ENCODE measurements at places on chromosomes 16 and 17. TPM values are rescaled to one million over a fixed set of nuclear protein-coding genes. Genes with fewer than 3 reads are reported as not detected.
A peak's percentile ranks its signal among the peaks of the same experiment; 100 is the strongest.

The FOXF1 gene
- 0.45 TPM for total RNA-seq

The SMTNL2 gene
- 1.6 TPM for total RNA-seq

The OMG gene
- total RNA-seq: 0.94 TPM

DNA sequence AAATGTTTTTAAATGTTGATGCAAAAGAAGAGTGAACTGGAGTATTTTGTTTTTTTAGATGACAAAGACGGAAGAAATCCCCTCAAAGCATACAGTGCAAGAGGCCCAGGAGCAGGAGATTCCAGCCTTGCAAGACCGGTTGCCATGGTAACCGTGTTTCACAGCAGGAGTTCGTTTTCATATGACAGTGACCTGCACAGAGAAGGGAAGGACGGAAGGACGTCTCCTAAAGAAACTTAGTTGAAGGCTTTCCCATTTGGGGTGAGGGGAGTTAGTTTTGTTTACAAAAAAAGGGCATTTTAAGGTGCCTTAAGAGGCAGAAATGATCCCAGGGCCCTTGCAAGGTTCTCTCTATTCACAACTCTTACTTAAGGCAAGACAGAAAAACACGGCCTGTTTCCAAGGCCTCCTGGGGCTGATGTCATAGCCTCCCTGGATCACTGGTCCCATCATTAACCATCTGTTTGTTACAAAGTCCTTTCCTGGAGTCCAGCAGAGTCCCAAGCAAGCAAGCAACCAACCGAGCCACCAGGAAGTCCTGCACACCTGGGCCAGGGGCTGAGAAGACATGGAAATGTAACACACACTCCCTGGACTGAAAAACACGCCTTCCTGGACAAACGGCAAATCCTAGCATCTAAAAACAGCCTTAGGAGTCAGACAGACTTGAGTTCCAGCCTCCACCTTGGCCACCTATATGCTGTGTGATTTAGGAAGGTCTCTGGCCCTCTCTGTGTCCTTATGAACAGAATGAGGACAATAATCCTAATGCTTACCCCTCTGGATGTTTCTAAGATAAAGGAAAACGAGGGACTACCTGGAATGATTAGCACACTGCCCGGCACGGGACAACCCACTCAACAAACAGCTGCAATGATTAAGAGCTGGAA, 30.3 kb upstream of the RPH3AL start:
- DNase-seq: no peak

DNA sequence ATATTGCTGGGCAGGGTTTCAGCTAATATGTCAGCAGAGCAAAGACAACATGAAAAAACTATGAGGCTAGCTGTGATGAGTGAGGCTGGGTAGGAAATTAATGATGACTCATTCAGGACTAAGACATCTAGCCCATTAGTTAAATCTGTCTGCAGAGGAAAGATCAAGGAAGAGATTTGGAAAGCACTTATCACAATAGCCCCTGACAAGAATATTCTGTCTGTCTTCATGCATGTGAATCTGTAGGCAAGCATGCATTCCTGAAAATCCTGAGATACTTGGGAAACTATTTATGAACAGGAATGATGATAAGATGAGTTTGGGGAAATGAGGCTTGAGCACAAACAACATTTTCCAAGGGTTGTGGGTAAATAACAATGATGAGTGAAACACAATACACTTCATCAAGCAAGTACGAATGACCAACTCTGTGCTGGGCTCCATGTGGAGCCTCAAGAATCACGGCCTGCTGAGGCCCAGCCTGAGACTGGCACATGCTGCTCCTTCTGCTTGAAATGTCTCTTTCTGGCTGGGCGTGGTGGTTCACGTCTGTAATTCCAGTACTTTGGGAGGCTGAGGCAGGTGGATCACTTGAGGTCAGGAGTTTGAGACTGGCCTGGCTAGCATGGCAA, 96.5 kb upstream of the ASIC2 start:
- DNase-seq: no peak

DNA sequence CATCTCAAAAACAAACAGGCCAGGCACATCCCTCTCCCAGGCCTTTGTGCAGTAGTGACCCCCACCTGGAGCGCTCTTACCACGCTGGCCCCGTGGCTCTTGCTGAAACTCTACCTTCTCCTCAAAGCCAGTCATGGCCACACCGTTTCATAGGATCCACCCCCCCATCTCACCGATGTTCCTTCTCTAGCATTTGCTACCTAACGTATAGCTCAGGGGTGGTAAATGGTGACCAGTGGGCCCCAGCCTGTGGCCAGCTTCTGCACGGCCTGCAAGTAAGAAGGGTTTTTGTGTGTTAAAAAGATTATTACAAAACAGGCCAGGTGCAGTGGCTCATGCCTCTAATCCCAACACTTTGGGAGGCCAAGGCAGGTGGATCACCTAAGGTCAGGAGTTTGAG, 43.8 kb downstream of the RMI2 start:
- DNase-seq: no peak

DNA sequence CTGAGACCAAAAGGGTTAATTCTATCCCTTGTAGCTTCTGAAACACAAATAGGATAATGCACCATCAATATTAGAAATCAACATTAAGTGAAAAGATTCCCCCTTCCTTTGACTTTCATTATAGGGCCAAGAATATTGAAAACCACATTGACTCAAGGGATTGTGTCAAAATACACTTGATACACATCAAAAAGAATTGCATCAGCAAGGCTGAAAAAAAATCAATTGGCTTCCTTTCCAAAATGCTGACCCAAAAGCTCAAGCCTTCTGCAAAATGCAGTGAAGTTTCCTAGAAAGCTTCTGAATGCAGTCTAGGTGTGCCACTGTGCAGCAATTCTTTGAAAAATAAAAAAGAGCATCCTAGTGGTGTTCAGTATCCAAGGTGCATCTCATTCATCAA, 674.4 kb downstream of the TOX3 start:
- DNase-seq: no peak

GRCh38 chr16:1094124-1094479, 1.9 kb downstream of the C1QTNF8 start:
- DNase-seq: no peak

The GRB2 gene
- total RNA-seq: 90.4 TPM

The MAP3K14 gene
- 19.1 TPM for total RNA-seq

GRCh38 chr17:34850023-34850422, 111.2 kb downstream of the CCT6B start:
- DNase-seq: no peak

The SMIM36 gene
- total RNA-seq: not detected

- DNase-seq: no peak
Observed at GRCh38 chr16:15743657-15744056, 93.6 kb downstream of the NDE1 start.

DNA sequence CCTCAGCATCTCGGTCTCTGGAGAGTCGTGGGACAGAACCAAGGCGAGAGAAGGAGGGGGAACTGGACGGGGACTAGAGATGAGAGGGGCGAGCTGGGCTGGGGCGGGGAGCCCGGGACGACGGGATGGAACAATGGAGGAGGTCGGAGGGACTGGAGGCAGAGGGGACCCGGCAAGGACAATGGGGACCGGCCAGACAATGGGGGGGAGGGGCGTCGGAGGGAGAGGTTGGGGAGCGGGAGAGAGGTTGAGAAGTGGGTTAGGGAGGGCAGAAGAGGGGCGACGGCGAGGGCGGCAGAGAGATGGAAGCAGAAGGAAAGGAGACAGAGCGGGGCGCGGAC, 719 bp downstream of the NGFR start:
- no peak for DNase-seq

The KRT27 gene
- total RNA-seq: 1.2 TPM

The TNFRSF13B gene
- not detected for total RNA-seq

The KRTAP4-4 gene
- total RNA-seq: not detected

- peak; percentile 72 for DNase-seq
Observed at GRCh38 chr16:67000384-67001351, 12.3 kb downstream of the CES4A start.

DNA sequence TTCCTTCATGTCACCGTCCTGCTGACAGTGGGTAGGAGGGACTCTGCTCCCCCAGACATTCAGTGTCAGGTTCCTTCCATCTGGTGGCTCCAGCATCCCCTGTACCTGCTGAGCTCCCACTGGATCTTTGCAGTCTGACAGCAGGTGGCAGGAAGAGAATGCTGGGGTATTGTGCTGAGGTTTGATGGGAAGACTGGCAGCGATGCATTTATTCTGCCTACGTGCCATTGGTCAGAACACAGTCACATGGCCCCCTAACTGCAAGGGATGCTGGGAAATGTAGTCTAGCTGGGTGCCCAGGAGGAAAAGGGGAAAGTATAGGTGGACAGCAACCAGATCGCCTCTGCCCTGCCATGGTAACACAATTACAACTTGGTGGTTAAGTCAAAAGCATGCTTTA, 44.4 kb downstream of the IRX3 start:
- no peak for DNase-seq

The SNN gene
- total RNA-seq: 40.0 TPM

GRCh38 chr17:68292689-68293040, 1.4 kb downstream of the ARSG start:
- DNase-seq: no peak

The GPR142 gene
- total RNA-seq: 1.1 TPM

The TNFSF12 gene
- total RNA-seq: 63.9 TPM

- no peak for DNase-seq
Observed at GRCh38 chr17:1434150-1434549, 21.9 kb downstream of the CRK start.

- DNase-seq: no peak
Observed at GRCh38 chr16:6019490-6019991, 921.9 kb upstream of the EEF2KMT start.

GRCh38 chr17:6145946-6146345, 75.8 kb downstream of the WSCD1 start:
- DNase-seq: no peak

The TOX3 gene
- total RNA-seq: 0.36 TPM

DNA sequence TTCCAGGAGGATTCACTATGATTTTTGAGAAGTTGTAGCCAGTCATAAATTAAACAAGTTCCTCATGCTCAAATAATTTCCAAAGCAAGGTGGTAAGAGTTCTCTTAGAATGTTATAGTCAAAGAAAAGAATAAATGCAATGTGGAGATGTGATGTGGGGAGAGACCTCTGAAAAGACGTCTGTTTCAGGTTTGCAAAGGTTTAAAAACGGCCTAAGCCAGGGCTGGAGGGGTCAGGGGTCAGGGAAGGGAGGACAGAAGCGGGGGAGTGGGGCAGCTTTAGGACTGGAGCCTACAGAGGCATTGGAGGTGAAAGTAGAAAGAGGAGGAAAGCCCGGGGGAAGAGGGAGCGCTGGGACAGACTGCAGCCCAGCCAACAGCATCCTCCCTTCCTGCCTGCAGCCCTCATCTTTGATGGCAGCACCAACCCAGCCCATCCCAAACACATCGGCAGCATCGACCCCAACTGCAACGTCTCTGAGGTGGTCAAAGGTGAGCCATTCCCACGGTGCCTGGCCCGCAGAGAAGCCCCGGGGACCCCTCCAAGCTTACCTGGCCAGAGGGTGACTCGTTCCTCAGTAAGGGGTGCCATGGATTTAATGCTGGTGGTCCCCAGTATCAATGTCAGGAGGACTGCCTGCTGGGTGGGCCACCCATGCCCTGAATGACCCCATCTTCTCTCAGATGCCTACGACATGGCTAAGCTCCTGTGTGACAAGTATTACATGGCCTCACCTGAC, 11.4 kb downstream of the PDK2 start:
- no peak for DNase-seq

The MARVELD3 gene
- total RNA-seq: 0.36 TPM

The CMIP gene
- 72.7 TPM for total RNA-seq

DNA sequence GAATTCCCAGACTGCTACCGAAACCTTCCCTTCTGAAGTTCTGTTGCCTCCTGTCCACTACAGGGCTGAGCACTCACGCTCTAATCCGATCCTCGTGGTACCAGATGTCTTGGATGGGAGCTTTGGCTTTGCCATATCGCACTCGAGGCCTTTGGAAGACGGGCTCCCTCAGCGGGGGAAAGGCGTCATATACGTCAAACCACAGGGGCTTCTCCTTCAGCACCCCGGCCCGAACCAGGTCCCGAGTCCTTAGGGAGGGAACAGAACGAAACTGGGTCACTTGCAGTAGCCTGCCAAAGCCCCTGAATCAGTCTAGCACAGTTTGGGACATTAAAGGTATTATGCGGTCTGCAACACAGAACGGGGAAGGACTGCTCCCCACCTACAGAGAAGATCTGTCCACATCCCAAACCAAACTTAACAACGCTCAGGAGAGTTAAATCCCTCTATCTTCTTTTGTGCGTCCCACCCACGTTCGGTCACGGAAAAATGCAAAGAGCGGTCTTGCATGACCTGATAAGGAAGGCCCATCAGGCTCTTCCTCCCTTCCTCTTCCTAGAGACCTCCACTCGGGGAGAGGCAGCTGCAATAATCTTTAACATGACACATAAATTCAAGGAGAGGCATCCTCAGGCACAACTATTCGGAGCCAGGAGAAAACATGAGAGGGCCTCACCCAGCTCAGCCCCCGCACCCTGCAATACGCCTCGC, 526 bp downstream of the MRPS23 start:
- DNase-seq: no peak

DNA sequence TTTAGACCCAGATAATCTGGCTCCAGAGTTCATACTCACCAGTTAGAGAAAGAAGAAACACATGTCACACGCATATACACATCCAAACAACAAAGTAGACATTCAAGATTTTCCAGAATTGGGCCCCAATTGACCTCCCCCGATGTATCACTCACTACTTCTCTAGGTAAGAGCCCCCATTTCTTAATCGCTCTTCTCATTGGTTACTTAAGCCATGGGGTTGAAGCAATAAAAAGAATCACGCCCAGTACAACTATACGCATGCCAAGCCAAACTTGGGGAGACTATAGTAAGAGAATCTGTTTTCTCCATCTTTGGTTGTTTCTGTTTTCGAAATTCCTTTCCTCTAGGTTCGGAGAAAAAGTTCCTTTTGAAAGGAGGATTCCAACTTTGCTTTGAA, 565 bp downstream of the DDX52 start:
- DNase-seq: no peak

The TTC19 gene
- 32.9 TPM for total RNA-seq

DNA sequence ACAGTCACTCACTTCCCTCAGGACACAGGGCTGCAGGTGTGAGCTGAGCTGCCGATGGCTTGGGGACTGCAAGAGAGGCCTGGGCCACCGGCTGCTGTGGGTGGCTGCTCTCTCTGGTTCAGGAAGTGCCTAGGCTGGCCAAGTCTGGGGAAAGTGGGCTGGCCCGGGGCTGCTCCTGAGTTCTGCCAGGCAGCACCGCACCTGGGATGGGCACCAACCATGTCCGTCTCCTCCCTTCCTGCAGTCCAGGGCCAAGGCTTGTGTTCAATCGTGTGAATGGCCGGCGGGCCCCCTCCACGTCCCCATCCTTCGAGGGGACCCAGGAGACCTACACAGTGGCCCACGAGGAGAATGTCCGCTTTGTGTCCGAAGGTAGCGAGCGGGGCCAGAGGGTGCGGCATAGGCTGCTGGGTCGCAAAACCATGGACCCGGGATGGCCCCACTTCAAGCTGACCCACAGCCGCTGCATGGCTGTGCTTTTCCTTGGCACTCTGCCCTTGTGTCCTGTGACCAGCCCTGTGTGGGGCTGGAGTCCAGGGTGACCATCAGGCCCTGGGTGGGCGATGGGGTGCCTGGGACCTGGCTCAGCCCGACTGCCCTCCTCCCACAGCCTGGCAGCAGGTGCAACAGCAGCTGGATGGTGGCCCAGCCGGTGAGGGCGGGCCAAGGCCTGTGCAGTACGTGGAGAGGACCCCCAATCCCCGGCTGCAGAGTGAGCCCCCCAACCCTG, 1.8 kb upstream of the WDR90 start:
- no peak for DNase-seq

Measured in sciatic nerve (tissue), 2 donors.